AG08396 (cell line): ENCODE measurements at places on chromosomes 13 and 19.

DNA sequence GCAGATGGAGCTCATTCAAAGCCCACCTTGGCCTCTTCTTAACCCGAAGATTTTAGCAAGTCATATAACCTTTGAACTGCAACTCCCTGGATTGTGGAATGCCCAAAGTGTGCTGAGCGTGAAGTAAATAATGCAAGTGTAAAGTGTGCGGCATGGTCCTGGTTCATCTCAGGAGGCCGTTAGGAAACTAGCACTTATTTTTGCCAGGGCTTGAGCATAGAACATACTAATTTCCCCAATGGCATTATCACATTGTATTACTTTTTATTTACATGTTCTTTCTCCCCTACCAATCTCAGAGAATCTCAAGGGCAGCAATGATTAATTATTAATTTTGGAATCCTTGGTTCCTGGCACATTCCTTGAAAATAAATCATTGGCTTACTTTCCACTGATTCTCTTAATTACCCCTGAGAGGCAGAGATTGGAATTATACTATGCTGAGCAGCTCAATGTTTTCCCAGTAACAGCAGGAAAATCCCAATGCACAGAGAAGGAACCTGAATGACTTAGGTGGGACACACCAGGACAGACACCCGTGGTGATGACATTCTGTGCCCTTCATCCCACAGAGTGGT lies 128.8 kb upstream of the GJB6 start:
- no peak for DNase-seq

- no peak for DNase-seq
Observed at GRCh38 chr19:11581740-11582139, 4.3 kb upstream of the ACP5 start.

DNA sequence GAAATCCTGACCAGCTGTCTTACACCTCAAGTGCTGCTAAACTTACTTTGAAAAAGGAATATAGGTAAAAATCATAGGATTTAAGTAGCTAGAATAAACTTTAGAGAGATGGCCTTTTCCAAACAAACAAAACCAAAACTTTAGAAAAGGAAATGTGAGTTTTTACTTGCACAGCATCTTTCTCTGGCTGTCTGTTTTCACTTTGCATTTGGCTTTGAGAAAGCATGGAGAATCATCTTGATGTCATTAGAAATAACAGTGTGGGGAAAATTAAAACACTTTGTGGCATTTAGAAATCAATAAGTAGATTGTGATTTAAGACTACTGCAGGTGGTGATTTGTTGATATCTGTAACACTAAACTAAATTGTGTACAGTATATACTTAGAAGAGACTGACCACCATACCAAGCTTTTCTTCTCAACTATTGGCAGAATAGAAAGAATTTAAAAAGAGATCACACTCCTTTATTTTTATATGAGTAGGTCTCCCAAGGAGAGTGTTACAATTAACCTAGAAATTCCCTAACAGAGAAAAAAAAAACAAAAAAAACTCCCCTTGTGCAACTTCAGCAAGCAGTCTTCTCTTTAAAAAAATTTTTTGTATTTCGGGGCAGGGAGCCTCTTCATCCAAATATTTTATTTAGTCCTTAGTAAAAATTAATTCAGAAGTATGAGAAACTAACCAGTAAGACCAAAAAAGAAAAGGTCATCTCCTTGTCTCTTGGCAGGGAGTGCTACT lies 6.1 kb downstream of the WDFY2 start:
- DNase-seq, result no peak

DNA sequence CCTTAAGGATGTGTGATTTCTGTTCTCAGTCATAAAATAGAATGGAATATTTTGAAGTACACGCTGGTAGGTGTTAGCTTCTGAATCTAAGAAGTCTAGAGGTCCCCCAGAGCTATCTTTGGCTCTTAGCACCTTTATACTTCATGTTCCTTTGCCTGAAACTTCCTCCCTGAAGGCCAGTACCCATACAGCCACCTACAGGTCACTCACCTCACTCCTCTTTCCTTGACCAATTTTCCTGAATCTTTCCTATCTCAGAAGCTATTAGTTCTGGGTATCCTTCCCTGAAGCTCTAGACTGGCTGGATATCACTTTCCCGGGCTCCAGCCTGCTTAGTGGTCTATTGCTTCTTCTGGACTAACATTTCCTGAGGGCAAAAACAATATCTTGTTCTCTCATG lies 93.4 kb upstream of the EDNRB start:
- DNase-seq, result no peak

- no peak for DNase-seq
Observed at GRCh38 chr19:5339198-5339949, 1.2 kb downstream of the PTPRS start.

GRCh38 chr13:80036845-80037504 lies 304.0 kb downstream of the SPRY2 start:
- DNase-seq, result no peak

- no peak for DNase-seq
Observed at GRCh38 chr13:99013951-99014350, 36.1 kb upstream of the DOCK9 start.

GRCh38 chr19:18233224-18233825 lies 7.1 kb upstream of the PDE4C start:
- DNase-seq, result peak; percentile 76

- DNase-seq, result no peak
Observed at GRCh38 chr19:49954092-49954829, 6.7 kb downstream of the SIGLEC11 start.

- DNase-seq, result no peak
Observed at GRCh38 chr13:73607489-73608156, 526.6 kb downstream of the KLF12 start.

- DNase-seq, result no peak
Observed at GRCh38 chr13:24265453-24265852, 43.9 kb upstream of the C1QTNF9 start.

DNA sequence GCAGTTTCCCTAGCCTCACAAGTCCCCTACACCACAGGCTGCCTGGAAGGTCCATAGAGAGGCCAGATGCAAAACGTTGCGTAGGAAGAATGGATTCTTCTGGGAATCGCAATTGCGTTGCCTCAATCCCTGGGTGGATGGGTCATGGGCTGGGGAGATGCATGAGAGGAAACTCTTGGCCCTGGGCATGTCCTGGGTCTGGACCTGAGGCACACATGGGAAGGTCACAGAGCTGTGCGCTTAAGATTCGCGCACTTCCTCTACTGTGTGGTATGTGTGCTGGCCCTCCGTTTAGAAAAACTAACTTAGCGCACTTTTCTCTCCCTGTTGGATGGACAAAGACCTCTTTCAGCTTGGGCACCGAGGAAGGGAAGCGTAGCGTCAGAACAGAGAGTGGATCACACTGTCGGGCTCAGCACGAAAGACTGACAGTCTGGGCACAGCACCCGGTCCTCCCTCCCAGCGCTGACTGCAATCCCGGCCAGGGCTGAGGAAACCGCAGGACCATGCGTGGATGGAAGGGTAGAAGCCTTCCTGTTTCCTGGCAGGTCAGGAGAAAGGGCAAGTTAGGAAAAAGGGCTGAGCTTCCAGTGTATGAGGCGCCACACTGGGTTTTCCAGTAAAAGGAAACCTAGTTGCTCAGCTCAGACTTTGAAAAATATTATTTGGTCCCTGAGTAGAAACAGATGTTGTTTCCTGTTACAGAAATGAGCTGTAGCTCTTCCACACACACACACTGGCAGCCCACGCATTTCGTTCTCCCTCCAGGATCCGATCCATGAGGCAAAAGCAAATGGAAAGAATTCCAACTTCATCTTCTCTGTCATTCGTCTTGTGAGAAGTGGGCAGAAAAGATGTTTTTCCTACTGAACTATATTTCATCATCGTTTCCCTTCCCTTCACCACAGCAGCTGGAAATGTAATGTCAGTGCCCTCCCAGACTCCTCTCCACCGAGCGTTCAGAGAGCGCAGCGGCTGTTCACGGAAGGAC lies 86.0 kb downstream of the ING1 start:
- peak; percentile 74 for DNase-seq

- DNase-seq, result no peak
Observed at GRCh38 chr13:37729876-37730275, 131.3 kb upstream of the POSTN start.

DNA sequence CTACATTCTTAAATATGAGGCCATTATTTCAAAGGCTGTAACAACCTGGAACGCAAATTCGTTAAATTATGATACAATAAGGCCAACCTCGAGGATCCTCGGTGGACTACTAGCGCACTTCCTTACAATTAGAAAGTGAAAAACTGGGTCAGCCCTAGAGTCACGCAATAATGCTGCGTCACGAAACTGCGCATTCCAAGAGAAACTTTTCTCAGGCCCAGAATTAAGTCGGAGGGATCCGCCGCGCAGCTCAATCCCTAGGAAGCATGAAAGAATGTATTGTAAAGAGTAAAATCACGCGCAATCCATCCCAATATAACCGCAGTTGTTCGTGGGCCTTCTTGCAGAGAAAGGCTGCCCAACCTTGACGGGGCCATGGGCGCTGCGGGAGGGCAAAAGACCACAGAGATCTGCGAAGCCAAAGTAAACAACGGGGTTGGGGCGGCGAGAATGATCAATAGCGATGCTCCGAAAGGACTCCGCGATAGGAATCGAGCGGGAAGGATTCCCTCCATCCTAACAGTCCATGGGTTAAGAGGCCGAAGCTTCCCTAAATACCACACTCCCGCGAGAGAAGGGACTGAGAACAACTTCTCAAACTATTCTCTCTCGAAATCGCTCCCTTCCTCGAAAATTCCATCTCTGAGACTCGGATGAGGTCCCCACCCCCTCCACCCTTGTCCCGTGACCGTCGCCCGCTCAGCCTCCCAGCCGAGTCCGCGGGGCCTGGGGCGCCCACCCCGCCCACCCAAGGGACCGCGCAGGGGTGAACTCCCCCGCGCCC lies 564 bp downstream of the SPART start:
- DNase-seq, result peak; percentile 63

DNA sequence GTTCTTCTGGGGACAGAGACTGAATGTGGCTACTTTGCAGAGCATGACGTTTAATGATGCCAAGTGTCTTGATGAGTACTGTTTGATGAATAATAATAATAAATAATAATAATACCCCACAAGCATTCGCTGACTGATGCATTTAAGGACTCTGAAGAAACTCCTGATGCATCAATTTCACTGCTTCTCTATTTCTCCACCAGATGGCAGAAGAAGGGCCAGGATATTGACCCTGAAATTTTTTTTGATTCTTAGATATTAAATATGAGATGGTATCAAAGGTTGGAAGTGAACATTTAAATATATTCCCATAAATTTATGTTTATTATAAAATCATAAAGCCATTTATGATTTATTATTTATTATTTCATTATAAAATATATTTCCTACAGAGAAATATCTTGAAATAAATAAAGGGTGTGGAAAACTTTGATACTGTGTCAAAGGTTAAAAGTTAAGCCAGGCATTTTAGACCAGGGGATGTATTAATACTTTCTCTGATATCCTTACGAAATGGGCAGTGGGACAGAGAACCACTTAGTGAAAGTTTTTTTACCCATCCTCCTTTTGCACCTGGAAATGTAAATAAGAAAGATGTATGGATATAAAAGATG lies 170.9 kb downstream of the LACC1 start:
- peak; percentile 18 for DNase-seq

GRCh38 chr13:52374873-52375411 lies 31.0 kb downstream of the THSD1 start:
- DNase-seq, result no peak
